Osteocyte (in vitro differentiated cells): ENCODE measurements at places on chromosomes 13 and 19. TPM values are rescaled to one million over a fixed set of nuclear protein-coding genes. Genes with fewer than 3 reads are reported as not detected.
A peak's percentile ranks its signal among the peaks of the same experiment; 100 is the strongest.

DNA sequence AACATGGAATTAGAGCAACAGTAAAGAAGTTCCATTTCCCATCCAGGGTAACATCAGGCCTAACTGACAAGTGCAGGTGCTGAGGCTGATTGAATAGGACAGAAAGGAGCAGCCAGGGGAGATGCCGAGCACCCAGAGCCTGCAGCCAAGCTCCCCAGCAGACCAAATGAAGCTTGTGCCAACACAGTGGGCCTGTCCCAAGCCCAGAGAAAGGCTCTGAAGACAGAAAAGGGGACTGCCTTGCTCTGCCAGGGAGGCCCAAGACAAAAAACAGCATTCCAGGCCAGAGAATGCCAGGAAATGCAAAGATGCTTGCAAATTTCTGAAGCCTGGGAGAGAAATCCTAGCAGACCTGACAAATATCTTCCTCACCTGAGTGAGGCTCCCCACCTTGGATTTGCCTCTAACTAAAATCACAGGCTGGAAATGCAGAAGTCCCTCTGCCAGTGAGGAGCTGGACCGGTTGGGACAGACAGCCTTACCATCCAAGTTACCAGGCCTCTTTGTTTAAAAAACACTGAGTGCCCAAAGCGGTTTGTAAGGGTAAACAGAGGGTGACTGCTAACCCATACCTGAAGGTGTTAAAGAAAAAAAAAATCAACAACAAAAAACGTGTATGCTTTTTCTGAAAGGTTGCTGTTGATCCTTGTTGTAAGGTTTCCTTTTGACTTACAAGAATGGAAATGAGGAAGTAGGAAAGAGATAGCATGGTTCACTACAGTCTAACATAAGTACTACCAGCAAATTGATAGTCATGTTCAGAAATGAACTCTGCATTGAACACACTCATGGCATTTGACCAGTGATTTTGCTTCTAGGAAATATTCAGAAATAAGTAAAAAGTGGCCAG lies 11.8 kb upstream of the HMGB1 start:
- DNase-seq, result no peak
- H3K27ac ChIP-seq, result no peak overlapping the region
- peaks cover 4% of the 10 kb centered on the region for H3K4me1 ChIP-seq
- H3K27me3 ChIP-seq, result peaks cover 9% of the 10 kb centered on the region

DNA sequence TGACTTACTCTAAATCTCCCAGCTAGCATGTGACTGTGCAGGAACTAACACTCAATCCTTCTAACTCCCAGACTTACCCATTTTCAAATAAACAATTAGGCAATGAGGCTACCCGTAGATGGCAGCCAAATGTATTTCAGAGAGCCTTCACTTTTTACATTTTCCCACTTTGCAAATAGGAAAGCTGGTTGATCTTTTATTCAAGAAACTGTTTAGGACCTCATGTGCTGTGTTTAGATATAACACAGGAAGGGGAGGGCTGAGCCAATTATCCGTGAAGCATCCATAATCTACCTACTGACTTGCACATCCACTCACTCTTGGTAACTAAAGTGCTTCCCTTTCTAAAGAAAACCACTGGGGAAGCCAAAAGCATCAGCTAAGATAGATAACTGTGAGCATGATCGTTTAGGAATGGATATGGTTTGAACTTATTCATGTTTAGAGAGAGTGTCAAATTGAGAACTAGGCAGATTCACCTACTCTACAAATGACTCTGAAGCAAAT lies 33.4 kb downstream of the MBNL2 start:
- peak overlapping the region; percentile 84 for H3K27ac ChIP-seq
- no peak for DNase-seq
- H3K27me3 ChIP-seq, result no peaks in the 10 kb centered on the region
- H3K36me3 ChIP-seq, result peaks cover 2% of the 10 kb centered on the region
- no peak overlapping the region for H3K4me3 ChIP-seq
- peaks cover 83% of the 10 kb centered on the region for H3K4me1 ChIP-seq

GIPR gene
- total RNA-seq, result 0.81 and 1.3 TPM in 2 replicates

TINCR gene
- 13.5 and 16.4 TPM in 2 replicates for total RNA-seq

DNA sequence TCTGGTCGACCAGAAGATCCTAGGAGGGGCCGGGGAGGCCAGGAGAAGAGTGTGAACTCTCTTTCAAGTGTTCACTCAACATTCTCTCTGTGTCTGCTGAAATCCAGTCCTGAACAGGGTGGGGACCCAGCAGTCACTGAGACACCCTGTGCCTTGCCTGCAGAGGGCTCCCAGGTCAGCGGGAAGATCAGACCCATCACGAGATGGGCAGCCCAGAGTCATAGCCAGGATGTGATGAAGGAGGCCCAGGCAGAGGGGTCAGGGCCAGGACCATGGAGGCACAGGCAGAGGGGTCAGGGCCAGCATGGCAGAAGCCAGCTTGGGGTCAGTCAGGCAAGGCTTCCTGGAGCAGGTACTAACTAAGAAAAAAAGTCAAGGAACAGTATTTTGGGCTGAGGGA lies 9.4 kb downstream of the NUMBL start:
- H3K27ac ChIP-seq, result no peak overlapping the region
- H3K4me1 ChIP-seq, result no peaks in the 10 kb centered on the region
- DNase-seq, result no peak
- H3K36me3 ChIP-seq, result peaks cover 46% of the 10 kb centered on the region
- H3K27me3 ChIP-seq, result no peaks in the 10 kb centered on the region
- no peak overlapping the region for H3K4me3 ChIP-seq

C13orf46 gene
- total RNA-seq, result 2.4 and 2.9 TPM in 2 replicates

BSPH1 gene
- total RNA-seq, result not detected in 2 replicates

CD177 gene
- not detected in 2 replicates for total RNA-seq

LIM2 gene
- not detected in 2 replicates for total RNA-seq

GRCh38 chr19:50461066-50461875 lies 15.0 kb upstream of the EMC10 start:
- H3K27ac ChIP-seq, result no peak overlapping the region
- H3K27me3 ChIP-seq, result peaks cover 2% of the 10 kb centered on the region
- no peak overlapping the region for H3K4me3 ChIP-seq
- no peaks in the 10 kb centered on the region for H3K36me3 ChIP-seq
- H3K4me1 ChIP-seq, result peaks cover 2% of the 10 kb centered on the region

GRCh38 chr19:2150794-2151338 lies 500 bp downstream of the AP3D1 start:
- peaks cover 33% of the 10 kb centered on the region for H3K4me1 ChIP-seq
- peak overlapping the region; percentile 81 for H3K27ac ChIP-seq
- peak overlapping the region; percentile 82 for H3K4me3 ChIP-seq
- H3K27me3 ChIP-seq, result no peaks in the 10 kb centered on the region
- H3K36me3 ChIP-seq, result peaks cover 3% of the 10 kb centered on the region

GRCh38 chr19:53333463-53334449 lies at the start of gene ZNF845:
ZNF845 (plus strand) TSS chr19:53333749; CDS start chr19:53341308, 7,559 bp downstream.
- peak; percentile 99 for DNase-seq
- no peaks in the 10 kb centered on the region for H3K27me3 ChIP-seq
- H3K4me3 ChIP-seq, result peak within 1 kb of the TSS; percentile 91
- peak within 1 kb of the TSS; percentile 88 for H3K27ac ChIP-seq

ZNF433 gene
- total RNA-seq, result 4.5 and 7.5 TPM in 2 replicates
